SK-MEL-5 (cell line): ENCODE measurements at places on chromosomes 4 and X.

DNA sequence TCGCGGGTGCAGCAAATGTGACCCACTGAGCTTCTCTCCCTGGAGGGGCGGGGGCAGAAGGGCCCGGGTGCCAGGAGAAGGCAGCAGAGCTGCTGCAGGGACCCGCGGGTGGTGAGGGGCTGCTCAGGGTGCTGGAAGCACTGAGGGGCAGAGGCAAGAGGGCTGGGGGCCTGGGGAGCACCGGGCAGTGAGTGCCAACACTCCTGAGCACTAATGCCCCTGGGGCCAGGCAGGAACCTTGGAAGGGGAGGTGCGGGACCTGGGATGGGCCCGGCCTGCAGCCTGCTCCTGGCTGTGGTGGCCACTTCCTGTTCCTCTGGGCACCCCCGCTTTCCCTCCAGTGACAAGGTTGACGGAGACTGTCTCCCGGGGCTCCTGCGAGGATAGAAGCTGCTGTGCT, 66.5 kb upstream of the ADRA2C start:
- DNase-seq: no peak

DNA sequence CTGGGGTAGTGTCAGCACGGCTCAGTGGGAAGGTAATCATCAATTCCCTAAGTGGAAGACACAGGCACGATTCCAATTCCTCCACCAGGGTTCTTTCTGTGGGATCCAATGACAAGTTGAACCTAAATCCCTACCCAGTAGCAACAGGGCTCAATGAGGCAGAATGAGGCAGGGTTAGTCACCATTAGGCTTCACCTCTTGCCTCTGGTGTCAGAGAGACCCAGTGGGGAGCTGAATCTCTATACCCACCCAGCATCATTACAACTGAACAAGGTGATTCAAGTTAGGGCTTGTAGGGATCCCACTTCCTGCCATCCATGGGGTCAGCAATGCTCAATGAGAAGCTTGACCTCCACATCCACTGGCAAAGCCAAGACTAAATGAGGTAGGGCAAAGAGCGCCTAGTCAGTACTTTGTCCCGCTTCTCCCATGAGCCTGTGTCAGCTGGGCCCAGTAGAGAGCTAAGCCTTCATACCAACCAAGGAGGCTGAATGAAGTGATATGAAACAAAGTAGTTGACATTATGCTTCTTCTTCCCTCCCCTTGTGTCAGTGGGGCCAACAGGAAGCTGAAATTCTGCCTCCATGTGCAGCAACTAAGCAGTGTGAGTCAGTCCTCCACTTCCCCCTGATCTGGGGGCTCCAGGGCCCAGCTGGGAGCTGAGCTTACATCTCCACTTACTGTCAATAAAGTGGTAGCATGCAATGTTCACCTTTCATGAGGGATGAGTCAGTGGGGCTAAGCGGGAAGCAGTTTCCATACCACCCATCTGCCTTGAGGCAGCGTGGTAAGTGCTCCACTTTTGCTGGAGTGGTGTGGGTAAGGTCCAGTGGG, 36.4 kb upstream of the RBM41 start:
- DNase-seq: no peak

DNA sequence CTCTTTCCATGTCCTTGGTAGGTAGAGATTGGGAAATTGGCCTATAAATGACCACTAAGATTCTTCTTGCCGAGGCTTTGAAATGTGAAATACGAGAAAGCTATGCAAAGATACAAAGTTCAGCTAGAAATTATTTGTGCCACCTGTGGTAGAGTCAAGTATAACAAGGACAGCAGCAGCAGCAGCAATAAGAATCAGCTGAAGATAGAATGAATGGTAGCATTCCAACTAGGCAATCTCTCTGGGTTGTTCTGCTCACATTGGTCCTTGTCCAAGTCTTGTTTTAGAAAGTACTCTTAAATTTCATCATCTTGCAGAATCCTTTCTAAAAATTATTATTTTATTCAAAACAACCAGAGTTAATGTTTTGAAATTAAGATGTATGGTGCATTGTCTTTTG, 67.8 kb upstream of the PCDH10 start:
- DNase-seq: peak; percentile 2

- DNase-seq: no peak
Measured at GRCh38 chr4:25943805-25944204, 29.8 kb downstream of the SMIM20 start.

DNA sequence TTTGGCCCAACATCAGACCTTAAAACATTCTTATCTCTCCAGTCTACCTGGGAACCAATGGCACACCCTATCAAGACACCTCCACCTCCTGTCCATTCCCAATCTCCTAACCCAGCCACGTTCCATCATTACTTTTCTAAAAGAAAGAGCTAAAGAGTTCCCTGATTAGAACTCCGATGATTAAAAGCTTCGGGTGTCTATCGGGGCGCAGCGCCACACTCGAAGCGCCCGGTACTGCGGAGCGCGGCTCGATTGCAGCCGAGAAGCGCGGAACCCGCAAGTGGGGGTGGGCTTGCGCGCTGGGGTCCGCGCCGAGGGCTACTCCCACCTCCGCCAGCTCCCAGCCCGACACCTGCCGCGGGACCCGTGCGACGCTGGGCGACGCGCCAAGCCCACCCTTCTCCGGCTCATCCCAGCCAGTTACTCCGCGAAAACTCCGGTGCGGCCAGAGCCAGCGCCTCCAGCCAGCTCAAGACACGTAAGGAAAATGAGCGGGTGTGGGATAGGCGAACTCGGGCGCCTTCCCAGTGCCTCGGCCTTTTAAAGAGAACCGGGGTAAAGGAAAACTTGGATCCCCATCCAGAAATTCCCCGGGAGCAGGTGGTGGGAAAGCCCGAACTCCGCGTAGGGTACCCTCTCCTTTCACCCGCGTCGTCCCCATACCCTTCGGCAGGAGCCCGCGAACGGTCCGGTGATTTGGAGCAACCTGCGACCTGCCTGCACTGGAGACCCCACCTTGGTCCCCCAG, 593 bp downstream of the NPY1R start:
- DNase-seq: peak; percentile 8

DNA sequence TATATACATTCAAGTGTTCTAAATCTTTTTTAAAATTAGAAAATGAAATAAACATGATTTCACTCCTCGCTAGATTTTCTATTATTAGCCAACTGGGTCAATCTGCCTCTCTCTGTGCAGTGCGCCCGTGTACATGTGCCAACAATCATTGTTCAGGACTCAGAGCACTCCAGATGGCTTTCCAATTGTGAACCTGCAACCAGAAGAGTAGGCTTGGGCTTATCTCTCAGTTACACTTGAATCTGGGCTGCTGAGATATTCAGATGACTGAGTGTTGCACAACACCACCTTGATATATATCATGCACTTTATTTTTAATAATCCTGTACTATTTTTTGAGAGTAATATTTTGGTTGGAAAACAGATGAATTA, 184.0 kb upstream of the FSTL5 start:
- DNase-seq: no peak

- no peak for DNase-seq
Measured at GRCh38 chr4:38237139-38237538, 276.9 kb downstream of the PTTG2 start.

DNA sequence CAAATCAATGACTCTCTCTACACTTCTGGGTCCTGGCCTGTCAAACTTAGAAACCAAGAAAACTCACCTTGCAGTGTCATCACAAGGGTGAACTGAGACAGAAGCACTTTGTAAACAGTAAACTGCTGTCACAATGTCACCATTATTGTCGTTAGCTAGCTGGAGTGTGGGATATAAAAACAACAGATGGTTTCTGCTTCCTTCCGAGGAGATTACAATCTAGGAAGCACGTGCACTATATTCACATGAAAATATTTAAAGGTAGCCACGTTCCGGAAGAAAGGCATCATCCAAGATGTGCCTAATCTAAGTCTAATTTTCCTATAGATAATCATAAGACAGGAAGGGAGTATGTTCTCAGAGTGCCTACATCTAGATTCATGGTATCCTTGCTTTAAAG, 64.7 kb upstream of the ACSL1 start:
- no peak for DNase-seq

DNA sequence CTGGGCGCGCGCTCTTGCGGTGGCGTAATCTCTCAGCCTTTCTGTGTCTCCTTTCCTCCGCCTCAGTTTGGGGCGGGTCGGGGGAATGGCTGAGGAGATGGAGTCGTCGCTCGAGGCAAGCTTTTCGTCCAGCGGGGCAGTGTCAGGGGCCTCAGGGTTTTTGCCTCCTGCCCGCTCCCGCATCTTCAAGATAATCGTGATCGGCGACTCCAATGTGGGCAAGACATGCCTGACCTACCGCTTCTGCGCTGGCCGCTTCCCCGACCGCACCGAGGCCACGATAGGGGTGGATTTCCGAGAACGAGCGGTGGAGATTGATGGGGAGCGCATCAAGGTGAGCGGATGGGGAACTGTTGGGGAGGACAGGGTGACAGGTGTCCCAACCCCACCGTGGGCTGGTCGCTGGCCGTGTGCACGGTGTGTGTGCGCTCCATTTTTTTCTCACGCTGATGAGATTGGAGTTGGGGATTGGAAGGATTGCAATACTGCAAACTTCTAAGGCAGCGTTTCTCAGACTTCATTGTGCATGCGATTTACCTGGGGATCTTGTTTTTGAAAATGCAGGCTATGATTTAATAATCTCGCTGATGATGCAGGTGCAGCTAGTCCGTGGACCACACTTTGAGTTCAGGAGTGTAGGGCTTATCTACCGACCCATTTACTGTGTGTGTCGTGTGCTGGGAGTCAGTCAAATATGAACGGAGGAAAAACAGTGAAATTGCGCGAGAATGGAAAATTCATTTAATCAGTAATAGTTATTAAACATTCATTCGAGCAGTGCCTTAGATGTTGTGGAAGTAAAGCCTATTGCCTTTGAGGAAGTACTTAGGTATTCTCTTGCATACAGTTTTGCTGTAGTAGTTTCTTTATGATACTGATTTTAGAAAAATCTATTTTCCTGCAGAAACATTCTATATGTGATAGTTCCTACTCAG, at the start of gene RAB33B:
RAB33B (plus strand) TSS at position 11 of the 935 bp plus-strand sequence; CDS start at position 86, 75 bp downstream.
- peak; percentile 16 for DNase-seq

- no peak for DNase-seq
Measured at GRCh38 chrX:12403474-12404082, 265.3 kb downstream of the FRMPD4 start.
